ENCODE measurements at places on chromosomes 1 and 21.

- DNase-seq: no peak
These were observed 130.5 kb upstream of the ZNF644 start for GRCh38 chr1:91152331-91152730.

GRCh38 chr1:32876341-32877210, 5.9 kb upstream of the FNDC5 start:
- DNase-seq: no peak

GRCh38 chr1:78760858-78761257, 111.2 kb downstream of the IFI44 start:
- DNase-seq: no peak

DNA sequence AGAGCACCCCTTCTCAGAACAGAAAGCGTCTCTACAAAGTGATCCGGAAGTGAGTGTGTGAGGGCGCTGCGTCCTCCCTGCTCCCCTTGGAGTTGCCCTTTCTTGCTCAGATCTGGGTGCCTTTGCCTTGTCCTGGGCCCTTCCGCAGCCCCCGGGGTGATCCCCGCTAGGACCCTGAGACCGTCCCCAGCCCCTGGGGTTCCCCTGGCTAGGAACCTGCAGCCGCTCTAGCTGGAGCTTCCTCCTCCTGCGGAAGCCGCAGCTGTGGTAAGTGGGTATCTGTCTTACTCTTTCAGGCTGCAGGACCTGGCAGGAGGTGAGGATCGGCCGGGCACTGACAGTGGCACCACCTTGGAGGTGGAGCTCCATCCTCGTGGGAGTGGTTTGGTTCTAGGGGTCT, 11.2 kb downstream of the RRP1 start:
- no peak for DNase-seq

DNA sequence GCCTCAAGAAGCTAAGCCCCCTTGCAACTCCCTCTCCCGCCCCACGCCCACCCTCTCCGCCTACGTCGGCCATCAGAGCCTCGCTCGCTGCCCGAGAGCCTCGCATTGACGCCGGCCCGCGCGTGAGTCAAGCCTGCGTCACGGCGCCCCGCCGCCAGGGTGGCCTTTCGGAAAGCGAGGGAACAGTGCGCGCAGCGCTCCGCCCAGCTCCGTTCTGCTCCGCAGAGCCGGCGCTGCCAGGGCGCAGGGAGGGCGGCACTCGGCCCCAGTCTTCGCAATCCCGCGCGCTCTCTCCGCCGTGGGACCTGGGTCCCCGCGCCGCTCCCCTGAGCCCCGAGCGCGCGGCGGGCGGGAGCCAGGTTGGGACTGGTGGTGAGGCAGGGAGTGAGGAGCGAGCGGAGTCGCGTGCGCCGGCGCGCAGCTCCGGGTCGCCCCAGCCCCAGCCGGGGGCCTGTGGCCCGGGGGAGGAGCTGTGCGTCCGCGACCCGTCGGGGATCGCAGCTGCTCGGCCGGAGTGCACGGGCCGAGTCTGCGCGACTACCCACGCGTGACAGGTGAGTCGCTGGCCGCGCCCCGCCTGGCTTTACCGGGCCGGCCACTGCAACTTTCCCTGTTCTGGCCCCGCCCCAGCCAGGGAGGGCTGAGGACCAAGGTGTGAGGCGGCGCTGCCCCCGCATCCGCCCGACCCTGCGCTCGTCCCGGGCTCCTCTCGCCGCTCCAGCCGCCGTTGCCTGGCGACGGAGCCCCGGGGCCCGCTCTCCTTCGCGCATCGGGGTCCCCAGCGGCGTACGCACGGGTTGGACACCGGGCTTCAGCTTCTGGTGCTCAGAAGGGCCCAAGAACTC, at the start of gene SLC6A17:
Gene SLC6A17, plus strand, starts transcription at position 165 of the 845 bp plus-strand sequence. CDS start 16,436 bp downstream, outside the sequence.
- no peak for DNase-seq

DNA sequence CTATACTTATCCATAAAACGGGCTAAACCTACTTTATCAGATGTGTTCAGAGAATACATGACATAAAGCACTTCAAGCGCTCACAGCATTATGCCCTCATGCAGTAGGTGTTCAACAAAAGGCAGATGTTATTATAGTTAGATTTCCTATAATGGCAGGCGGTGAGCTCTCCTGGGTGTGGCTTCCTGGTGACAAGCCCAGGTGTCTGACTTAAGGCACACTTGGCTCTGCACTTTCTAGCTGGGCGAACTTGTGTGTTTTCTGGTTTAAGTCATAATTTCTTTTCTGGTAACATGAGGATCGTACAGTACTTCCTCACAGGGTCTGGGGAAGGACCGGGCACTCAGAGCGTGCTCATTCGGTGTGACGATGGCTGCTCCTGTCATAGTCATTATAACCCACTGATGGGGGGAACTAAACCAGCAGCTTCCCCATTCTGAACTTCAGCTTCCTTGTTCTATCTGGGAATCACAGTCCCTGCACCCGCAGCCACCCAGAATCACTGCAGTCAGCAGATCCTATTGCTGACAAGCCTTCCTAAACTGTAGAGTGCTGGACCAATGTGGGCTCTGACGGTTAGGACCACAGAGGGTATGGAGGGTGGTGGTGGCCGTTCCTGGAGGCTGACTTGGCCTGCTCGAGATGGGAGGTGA, 52.8 kb downstream of the IGSF21 start:
- DNase-seq: no peak

DNA sequence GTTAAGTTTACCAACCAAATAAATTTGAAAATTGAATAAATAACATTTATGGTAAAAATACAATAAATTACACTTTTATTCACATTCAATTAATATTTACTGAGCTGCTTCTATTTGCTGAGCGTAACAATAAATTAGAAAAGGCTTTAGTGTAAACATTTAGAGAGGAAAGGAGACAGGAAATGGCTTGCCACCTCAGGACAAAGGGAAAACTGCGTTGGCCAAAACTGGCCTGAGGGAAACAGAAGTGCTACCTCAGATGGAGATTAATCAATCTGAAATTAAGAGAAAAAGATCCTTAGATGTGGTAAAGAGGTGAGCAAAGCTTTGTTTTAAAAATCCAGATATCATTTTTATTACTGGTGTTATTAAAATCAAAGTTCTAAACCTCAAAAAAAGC, 128.0 kb downstream of the SLC44A5 start:
- DNase-seq: no peak

GRCh38 chr1:211828584-211829342, 1.8 kb downstream of the LPGAT1 start:
- DNase-seq: no peak

GRCh38 chr1:16224472-16224871, 12.0 kb upstream of the ARHGEF19 start:
- no peak for DNase-seq

- DNase-seq: no peak
These were observed 68.4 kb upstream of the TENT5C start for GRCh38 chr1:117537291-117537920.

DNA sequence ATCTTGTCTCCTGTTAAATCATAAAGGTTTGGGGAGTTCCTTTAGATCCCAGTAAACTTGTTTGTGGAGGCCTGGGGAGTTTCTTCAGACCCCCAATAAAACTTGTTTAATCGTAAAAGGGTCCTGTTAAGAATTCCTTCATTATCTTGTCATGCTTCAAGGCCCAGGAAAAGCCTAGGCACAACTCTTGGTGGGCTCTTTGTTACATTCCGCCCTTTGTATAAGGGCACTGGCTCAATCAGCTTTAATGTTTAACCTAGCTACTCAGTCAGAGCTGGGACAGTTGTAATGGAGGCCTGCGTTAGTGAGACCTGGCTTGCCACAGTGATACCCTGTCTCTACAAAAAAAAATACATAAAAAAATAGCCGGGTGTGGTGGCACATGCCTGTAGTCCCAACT, 77.2 kb downstream of the MPZL1 start:
- DNase-seq: no peak

DNA sequence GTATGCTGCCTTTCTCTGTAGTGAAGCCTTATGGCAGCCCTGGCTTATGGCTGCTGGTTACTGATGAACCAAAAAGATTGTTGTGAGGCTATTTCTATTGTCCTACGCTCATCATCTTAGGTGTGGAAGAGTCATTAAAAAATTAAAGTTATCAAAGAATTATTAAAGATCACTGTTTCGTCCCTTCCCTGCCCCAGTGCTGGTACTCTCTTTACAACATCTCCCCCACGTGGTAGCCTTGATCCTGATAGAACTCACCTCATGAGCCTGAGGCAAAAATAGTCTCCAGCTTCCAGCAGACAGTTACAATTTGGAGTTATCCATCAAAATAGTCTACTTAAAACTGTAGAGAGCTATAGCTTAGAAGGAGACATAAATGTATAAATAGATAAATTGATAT, 201.5 kb downstream of the S1PR1 start:
- no peak for DNase-seq

- no peak for DNase-seq
These were observed 66.1 kb upstream of the CHODL start for GRCh38 chr21:18178509-18178908.

DNA sequence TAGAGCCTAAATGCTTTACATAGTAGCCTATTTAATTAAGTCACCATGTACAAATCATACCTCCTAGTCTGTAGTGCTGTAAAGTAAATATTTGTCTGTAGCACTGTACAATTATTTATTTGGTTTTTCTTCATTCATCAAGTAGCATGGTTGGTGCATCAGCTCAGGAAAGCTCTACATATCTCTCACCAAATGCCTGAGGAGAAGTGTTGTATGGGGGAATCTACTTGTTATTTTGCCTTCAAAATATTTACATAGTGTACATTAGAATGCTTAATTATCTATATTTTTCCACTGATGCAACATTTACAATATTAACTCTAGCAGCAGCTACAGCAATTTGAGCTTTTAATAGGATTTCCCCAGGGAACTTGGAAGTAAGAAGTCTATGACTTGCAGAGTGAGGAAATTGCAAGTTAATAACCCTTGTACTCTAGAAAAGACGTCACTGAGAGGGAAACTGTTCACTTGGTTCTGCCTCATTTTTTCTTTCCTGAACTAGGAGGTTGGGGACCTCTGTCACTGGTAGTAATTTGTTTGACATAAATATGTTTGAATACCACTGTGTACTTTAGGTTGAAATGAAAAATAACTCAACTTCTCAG, 207.4 kb downstream of the PDE4B start:
- no peak for DNase-seq

DNA sequence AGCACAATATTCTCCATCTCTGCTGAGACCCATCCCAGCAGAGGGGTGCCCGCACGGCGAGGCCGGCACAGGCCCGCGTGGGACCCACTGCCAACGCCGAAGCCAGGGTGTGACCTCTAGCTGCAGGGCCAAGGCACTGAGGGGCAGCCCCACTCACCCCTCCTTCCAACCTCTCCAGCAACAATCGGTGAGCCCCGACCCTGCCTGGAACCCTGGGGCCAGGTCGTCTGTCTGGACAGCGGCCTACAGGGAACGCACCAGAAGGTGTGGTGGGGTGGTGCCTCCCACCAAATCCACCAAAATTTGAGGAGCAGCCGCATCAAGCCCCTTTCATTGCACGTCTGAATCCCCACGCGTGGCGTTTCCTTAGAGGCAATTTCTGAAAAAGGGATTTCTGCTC, 63.0 kb upstream of the ADARB1 start:
- DNase-seq: no peak

- DNase-seq: no peak
These were observed 170.6 kb upstream of the ARHGEF16 start for GRCh38 chr1:3283849-3284248.

- DNase-seq: no peak
These were observed 434.0 kb downstream of the PLA2G4A start for GRCh38 chr1:187262731-187263130.

DNA sequence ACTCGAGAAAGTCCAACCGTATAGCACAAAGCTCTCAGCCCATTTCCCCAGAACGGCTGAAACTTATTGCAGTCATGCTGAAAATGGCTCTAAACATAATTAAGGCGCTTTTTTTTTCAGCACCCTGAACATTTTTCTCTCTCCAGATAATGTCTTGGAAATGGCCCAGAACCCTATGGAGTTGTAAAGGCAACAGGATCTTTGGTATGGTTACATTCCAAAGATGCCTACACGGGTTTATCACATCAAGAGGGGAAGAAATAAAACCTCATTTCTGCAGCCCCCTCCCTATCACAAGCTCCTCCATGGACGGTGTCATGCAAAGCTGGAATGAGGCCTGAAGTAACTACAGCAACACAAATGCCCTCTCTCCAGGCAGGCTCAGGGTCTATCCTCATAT, 126.4 kb upstream of the GALNT2 start:
- no peak for DNase-seq

- no peak for DNase-seq
These were observed 7.3 kb downstream of the SON start for GRCh38 chr21:33549848-33550771.

- no peak for DNase-seq
These were observed 341.7 kb upstream of the ADGRL2 start for GRCh38 chr1:81459043-81459442.

GRCh38 chr1:211019266-211019665, 114.7 kb downstream of the KCNH1 start:
- DNase-seq: no peak

GRCh38 chr1:221810406-221810805, 68.5 kb upstream of the DUSP10 start:
- no peak for DNase-seq

Data from stimulated activated CD8-positive, alpha-beta memory T cell treated with anti-CD3 and anti-CD28 coated beads, Interleukin-2, amount 100 ng/mL, for 1 hour (primary cell).